ENCODE measurements at places on chromosomes 2 and 18.

GRCh38 chr2:188326669-188327301 lies 35.1 kb downstream of the GULP1 start:
- no peak for DNase-seq

GRCh38 chr2:168480825-168481585 lies 24.9 kb downstream of the CERS6 start:
- no peak for DNase-seq

DNA sequence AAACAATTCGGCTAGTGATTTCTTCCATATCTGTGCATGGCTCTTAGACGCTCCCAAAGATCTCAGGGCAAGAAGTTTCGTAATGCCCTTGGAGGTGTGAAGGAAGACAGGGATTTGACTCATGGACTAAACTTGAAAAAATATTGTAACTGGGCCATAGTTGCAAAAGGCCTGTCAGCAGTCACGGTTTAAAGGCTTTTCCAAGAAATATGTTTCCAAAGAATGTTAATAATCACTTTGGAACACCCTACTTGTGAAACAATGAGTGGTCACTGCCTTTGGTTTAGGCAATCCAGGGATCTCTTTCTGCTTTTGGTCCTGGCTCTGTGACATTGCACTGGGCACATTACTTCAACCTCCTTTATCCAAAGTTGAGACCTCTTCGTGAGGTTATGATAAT lies 102.5 kb upstream of the RASGRP3 start:
- no peak for DNase-seq

DNA sequence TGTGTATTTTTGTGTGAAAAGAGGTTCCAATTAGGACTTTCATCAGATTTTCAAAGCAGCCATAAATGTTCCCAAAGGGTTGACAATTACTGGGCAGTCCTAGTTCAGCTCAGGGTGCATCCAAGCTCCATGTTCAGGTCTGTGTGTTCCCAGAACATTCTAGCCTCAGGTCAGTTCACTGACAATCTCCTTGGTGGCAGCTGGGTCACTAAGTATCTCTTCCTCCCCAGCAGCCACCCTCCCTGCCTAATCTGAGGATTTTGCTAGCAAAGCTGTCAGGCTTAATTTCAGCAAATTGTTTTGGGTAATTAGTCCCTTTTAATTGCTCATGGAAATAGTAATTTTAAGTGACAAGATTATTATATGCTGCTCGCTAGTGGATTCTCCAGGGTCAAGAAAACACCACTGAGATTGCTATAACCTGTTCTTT lies 29.8 kb downstream of the UPP2 start:
- DNase-seq, result no peak

DNA sequence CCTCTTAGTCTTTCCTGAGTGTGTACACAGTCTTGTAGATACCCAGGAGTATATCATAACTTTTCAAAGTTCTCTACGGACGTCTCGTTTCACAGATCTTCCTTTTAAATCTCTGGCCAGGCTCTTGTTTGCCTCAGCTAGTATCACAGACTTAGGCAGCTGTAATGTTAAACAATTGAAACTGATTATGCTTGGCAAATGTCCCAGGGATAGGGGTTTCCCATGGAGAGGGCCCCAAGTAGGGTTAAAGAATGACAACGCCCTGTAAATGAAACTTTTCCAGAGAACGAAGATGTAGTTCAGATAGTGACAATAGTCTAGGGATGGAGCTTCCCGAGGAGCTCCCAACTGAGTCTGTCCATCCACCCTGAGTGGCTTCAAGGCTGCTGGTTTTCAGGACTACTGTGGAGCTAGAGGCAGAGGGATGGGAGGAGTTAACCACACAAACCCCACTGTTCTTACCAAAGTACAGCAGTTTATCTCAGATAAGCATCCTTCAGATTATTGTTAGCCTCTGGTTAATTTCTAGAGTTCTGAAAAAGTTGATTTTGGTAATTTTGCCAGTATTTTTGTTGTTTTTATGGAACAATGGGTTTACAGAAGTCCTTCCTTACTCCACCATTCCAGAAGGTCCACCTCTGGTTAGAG lies 9.1 kb downstream of the NEURL3 start:
- no peak for DNase-seq

- no peak for DNase-seq
Observed at GRCh38 chr18:2417861-2418610, 153.3 kb downstream of the METTL4 start.

DNA sequence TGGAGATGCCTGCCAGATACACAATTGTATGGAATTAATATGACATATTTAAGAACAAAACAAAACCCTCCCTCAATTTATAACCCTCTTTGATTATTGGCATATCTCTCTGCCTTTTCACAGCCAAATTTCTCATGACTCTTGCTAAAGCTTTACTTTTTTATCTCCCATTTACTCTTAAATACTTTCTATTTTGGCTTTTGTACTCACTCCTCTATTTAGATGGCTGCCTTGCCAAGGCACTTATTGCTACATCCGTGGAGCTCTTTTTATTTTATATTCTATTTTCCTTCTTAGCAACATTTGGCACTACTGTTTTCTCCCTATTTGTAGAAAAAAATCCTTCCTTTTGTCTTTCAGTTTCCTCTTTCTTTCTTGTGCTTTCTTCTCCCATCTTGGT lies 466.4 kb upstream of the CWC22 start:
- no peak for DNase-seq

DNA sequence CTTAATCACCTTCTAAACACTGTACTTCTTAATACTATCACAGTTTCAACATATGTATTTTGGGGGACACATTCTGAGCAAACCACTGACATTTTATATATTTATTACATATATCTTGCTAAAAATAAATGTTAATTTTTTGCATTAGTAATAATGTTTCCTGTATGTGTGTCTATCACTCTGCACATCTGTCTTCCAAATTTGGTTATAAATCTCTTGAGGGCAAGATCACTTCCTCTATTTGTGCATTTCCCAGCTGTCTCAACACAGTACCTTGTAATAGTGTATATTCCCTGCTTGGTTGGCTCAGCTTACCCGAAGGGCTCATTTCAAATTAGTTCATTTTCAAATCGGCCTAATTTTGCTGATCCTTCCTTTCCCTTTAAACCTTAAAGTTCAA lies 617.1 kb upstream of the GYPC start:
- no peak for DNase-seq

DNA sequence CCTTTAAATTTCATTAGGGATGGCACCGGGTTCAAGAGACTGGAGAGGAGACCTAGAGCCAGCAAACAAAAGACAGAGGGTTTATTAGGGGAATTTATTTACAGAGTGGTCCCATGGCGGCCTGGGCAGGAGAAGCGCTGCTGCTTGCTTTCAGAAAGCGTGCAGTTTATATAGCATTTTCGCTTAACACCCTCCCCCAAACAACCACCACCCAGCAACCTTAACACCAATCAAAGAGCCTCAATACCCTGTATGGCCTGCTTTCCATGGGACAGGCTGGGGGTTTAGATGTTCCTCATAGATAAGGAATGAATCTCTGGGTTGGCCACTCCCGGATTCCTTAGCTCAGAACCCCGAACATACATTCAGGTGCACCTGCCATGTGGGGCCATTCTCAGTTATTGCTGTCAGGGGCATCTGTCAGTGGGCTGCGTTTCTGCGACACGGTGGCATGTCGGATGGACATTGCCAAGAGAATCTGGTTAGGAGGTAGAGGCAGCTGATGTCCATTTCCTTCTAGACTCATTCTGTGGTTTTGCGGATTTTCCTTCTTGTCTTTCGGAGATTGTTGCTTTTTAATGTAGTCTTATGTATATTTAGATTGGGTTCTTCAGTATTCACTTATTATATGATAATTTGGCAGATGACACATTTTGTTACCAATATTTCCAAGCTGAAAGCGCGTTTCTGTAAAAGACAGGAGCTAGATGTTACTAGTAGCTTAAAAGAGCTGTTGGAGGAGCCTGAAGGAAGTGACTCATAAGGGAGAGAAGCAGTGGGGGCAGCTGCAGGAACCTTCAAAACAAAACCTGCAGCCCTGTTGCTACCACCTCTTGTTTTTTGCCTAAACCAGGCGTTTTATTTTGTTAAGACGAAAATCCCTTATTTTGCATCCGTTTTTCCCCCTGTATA lies 7.2 kb downstream of the AGAP1 start:
- DNase-seq, result no peak

DNA sequence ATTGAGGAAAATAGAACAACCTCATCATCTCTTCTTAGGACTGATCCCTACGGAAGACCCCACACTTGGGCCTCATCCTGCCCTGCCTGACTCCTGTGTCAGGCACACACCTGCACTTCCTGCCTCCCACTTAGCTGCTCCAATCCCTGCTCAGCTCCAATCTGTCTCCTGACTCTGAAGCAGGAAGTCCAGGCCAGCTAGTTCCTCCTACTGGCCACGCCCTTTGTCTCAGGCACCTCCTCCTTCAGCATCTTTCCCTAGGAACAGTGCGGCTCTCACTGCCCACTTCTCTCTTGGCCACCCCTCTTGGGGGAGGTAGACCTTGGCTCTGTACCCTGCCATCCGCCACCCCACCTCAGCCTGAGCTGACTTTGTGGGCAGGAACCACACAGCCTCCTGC lies 135.8 kb downstream of the CELF4 start:
- no peak for DNase-seq
